ENCODE measurements at places on chromosomes 16 and 17.

DNA sequence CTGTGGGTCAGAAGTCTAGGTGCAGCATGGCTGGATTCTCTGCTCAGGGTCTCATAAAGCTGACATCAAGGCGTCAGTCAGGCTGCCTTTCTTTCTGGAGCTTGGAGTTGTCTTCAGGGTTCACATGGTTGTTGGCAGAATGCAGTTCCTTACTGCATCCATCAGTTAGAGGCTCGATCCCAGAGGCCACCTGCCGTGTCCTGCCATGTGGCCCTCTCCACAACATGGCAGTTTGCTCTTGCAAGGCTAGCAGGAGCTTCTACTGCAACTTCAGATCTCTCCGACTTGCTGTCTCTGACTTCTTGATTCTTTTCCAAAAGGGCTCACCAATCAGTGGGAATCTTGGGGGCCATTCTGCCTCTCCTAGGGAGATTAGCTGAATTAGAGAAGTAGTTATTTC is 11.9 kb downstream of the PITPNC1 start:
- no peak for DNase-seq

- no peak for DNase-seq
Measured at GRCh38 chr17:76940738-76941350, 72.6 kb downstream of the MGAT5B start.

DNA sequence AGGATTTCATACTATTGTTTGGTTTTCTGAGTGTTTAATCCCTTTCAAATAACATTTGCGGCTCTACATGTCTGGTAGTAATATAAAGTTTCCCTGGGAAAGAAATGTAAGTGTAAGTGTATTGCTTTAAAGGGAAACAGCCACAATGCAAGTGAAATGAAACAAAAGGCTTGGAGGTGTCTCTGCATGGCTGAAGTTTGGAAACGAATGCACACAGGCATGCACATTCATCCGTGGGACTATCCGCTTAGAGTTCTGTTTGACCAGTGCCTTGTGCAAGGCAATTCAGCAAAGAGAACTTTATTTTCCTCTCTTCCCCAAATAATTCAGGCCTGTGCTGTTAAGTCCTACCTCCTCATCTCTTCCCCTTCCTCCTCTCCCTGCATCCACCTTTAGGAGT is 56.1 kb upstream of the MRTFB start:
- DNase-seq, result no peak

DNA sequence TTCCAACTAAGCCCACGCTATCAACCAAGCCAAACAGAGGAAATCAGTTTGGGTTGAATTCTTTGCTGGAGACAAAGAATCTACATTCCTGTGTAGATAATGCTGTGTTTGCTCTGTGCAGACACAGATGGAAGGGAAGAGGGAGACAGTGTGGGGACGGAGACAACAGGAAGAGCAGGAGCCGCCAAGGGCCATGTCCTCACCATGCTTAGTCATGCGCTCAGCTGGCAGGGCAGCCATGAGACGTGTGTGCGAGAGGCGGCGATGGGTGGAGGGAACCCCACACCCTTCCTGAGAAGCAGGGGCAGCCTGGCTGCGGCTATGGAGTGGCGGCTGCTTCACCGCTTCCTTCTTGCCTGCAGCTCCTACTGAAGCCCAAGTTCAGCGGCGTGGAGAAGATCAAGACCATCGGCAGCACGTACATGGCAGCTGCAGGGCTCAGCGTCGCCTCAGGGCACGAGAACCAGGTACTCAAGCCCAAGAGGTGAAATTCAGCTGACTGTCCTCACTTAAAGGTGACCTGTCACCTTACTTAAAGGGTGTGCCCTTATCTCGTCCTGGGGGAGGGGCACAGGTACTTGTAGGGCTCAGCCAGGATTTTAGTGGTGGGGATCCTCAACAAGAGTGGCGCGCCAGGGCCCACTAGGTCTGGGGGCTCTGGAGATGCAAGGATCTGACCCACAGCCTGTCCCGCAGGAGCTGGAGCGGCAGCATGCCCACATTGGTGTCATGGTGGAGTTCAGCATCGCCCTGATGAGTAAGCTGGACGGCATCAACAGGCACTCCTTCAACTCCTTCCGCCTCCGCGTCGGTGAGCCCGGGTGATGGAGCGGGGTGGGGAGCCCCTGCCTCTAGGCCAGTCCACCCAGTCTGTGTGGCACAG is 47.5 kb downstream of the ADCY7 start:
- DNase-seq, result peak; percentile 33

DNA sequence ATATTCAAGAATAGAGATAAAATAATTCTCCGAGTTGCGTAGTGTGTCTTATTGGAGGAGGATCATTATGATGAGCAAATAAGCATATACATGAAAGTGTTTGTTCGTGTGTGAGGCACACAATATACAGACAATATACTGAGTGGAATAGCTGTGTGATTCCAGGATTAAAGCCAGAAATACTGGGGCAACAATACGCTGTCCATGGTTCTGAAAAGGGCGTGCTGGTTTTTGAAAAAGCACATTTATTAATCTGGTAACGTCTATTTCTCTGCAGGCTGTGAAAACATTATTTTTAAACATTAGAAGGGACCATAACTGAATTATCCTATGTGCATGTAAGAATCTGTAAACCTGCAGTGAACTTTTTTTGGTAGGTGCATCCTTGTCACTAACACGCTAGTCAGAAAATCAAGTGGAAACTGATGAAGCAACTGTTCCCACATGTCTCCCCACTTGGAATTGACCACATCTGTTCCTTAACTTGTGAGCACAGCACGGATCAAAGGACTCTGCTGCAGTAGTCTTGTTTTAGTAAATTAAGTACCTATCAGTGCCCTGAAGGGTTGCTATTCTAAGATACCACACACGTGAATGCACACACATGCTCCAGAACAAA is 346.0 kb downstream of the GRIN2A start:
- no peak for DNase-seq

DNA sequence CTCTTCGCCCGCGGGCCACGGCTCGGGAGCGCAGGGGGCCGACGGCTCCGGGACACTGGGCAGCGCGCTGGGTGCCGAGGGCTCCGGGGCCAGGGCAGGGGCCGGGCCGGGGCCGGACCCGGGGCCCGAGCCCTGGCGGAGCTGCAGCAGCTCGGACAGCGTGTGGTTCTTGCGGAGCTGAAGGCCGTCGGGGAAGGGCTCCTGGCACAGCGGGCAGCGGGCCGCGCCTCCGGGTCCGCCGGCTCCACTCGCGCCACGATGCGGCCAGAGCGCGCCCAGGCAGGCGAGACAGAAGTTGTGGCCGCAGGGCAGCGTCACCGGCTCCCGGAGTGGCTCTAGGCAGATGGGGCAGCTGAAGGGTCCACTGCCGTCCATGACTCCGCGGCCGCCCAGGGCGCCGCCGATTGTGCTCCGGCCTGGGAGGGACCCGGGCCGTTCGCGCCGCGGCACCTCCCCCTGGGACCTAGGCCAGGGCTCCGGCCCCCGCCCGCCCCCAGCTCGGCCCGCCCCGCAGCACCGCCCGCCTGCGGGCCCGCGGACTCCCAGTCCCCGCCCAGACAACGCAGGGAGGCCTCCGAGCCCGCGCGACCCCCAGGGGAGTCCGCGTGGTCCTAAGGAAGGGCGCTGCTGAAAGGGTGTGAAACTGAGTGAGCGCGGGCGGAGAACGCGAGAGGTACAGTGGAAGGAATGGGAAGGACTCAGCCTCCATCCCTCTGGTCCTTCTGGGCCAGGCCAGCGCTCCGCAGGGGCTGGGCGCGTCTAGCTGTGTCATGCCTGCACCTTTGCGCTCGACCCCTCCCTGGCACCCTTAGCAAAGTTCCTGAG is at the start of gene TRIM47:
TSS of gene TRIM47 (minus strand) at position 408 of the 825 bp plus-strand sequence. CDS start at position 375, 33 bp downstream.
- no peak for DNase-seq

DNA sequence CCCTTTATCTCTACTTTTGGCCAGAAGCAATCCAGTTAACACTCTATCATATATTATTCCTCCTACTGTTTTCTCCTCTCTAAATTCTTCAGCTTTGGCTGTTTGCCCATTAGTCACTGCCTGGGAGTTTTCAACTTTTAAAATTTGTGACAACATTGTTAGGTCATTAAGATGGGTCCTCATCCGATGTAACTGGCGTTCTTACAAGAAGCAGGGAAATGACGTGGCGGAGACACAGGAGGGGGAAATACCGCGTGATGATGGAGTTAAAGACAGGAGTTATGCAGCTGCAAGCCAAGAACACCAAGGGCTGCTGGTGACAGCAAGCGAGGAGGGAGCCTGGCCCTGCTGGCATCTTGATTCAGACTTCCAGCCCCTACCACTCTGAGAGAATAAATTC is 34.8 kb upstream of the CPHXL start:
- peak; percentile 17 for DNase-seq

DNA sequence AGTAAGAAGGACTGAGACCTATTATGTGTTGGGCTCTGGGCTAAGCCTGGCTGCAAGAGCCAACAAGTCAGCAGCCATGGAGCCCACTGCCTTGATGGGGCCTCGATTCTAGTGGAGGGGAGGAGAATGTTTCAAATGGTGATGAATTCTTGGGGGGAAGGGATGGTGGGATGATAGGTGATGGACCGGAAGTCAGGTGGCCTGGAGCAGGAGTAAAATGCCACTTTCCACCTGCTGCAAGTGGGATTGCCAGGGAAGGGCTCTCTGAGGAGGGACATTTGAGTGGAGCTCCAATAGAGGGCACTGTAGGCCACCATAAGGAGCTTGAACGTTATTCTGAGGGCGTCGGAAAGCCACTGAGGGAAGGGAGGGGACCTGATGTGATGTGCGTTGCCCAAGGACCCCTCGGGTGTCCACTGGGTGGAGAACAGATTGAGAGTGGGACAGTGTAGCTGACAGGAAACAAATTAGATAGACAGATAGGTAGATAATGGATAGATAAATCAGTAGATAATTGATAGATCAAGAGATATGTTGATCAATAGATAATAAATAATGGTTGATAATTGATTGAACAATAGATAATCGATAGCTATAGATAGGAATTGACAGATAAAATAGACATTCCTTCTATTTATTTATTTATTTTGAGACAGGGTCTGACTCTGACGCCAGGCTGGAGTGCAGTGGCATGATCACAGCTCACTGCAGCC is 18.2 kb upstream of the NXPH3 start:
- DNase-seq, result peak; percentile 56

GRCh38 chr17:8300627-8301242 is 5.5 kb upstream of the SLC25A35 start:
- peak; percentile 82 for DNase-seq

DNA sequence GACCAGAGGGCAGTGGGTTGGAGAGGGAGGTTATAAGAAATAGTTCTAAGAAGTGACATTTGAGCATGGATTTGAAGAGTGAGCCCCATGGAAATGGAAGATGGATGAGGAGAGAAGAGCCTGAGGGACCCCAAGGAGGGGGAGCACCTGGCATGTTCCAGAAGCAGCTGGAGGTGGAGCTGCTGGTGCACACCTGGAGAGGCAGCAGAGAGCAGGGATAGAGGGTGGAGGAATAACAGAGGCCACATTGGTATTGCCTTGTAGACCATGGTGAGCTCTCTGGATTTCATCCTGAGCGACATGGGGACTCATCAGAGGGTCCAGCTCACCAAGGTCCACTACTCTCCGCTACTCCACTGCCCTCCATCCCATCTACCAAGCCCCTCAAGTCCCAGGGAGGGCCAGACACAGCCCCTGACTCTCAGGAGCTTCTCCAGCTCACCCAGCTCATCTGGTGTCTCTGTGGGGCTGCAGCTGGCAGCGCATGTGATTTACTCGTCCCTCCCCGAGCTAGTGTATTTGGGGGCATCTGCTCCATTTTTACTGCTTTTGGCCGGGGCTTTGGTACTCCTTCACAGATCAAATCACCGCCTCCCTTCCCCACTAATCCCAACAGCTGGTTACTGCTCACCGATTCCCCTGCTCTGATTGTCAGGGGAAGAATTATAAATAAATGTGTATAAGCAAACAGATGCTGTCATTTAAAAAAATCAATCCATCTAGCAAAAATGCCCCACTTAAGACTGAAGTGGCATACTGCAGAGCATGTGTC is 22.1 kb upstream of the KDM8 start:
- DNase-seq, result no peak

- DNase-seq, result peak; percentile 57
Measured at GRCh38 chr16:30875871-30876801, 17.7 kb downstream of the BCL7C start.

GRCh38 chr16:83955218-83956130 is 2.4 kb downstream of the OSGIN1 start:
- DNase-seq, result no peak

- no peak for DNase-seq
Measured at GRCh38 chr16:54236773-54237172, 49.8 kb downstream of the IRX3 start.

DNA sequence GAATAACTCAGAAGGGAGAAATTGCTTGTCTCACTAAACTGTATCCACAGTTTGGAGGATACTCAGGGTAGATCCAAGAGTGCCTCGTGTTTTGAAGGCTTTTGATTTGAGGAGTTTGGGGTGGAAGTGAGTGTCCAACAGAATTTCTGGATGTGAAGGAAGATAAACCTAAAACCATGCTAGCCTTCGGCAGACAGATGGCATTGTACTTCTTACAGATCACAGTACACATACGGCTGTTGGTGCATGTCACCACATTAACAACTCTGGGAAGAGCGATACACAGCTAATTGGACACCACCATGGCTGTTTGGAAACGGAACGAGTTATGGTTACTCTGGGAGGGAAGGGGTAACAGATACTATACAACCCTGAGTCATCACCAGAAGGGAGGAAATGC is 420.4 kb downstream of the GRIN2A start:
- no peak for DNase-seq

DNA sequence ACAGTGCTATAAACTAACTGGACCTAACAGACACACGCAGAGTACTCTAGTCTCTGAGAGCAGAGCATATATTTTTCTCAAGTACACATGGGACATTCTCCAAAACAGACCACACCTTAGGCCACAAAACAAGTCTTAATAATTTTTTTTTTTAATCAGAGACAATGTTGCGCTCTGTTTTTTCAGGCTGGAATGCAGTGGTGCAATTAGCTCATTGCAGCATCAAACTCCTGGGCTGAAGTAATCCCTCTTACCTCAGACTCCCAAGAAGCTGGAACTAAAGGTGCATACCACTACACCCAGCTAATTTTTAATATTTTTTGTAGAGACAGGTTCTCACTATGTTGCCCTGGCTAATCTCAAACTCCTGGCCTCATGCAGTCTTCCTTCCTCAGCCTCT is 37.7 kb downstream of the ULK2 start:
- DNase-seq, result no peak
